Naive thymus-derived CD8-positive, alpha-beta T cell (primary cell): ENCODE measurements at places on chromosomes 11 and 22.

GRCh38 chr11:82980947-82981346 lies 79.4 kb downstream of the DDIAS start:
- H3K27ac ChIP-seq = no peak overlapping the region
- DNase-seq = no peak
- H3K4me1 ChIP-seq = peaks cover 7% of the 10 kb centered on the region
- peaks cover 44% of the 10 kb centered on the region for H3K36me3 ChIP-seq

GRCh38 chr11:22699388-22699787 lies 33.0 kb downstream of the GAS2 start:
- peaks cover 4% of the 10 kb centered on the region for H3K36me3 ChIP-seq
- DNase-seq = no peak
- H3K4me3 ChIP-seq = no peak overlapping the region
- no peaks in the 10 kb centered on the region for H3K27me3 ChIP-seq
- H3K4me1 ChIP-seq = peaks cover 5% of the 10 kb centered on the region

DNA sequence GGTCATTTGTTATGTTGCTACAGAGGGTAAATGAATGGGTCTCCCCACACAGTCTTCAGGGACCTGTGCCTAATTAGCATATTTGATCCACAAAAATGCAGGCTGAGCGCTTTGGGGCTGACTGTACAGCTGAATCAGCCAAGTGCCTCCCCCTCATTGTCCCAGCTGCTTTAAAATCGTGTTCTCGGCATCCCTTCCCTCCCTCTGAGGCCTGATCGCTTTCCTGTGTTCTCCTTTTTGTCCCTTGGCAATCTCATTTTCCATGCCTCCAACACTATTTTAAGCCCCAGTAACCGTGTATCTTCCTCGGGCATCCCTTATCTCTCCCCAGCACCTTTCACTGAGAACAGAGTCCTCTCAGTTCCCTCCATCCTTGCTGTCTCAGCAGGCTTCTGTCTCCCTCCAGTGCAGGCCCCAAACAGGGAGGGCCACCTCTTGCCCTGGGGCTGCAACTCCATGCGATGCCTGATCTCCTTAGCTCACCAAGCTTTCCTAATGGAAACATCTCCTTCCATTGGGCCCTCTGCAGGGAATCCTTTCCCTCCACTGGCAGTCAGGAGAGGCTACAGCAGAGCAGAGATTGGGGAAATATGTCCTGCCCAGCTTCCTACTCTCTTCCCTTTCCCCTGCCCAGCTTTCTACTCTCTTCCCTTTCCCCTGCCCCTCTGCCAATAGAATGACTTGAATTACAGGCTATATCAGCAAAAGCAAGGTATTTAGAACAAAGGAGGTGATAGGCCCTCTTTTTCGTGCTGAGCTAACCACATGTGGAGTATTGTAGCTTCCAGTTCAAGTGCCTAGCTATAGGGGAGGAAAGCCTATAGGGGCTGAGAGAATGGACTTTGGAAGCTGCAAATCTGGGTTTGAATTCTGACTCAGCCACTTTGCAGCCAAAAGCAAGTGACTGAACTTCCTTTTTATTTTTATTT lies 13.8 kb downstream of the UQCR10 start:
- no peak overlapping the region for H3K27ac ChIP-seq
- H3K27me3 ChIP-seq = no peaks in the 10 kb centered on the region
- no peak overlapping the region for H3K4me3 ChIP-seq
- no peaks in the 10 kb centered on the region for H3K4me1 ChIP-seq

DNA sequence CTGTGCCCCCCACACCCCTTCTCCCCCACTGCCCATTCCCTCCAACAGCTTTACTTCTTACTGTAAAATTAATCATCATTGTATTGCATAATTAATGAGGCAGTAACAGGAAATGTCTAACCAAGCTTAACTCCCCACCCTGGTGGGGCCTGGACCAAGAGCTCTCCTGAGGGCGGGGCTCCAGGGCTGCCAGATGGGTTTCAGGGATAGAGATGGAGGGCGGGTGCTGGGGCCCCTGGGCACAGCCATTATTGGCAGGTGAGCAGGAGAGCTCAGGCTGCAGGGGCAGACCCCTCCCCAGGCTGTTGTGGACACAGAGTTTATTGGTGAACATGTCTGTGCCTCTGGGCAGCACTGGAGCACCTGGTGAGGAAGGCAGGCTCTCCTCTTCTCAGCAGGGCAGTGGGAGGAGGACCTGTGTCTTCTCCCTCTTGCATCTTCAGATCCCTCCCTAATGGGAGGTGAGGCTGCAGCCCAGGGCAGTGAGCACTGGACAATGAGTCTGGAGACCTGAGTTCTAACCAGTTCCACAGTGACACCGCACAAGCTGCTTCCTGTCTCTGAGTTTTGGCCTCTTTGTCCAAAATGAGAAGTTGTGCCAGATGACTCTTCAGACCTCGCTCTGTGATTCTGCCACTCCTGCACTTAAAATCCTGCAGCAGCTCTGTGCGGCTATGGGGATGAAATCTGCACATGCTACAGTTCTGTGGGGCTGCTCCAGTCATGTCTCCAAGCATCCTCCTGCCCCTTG lies 233.3 kb downstream of the CEP164 start:
- H3K27ac ChIP-seq = no peak overlapping the region
- no peak for DNase-seq
- no peak overlapping the region for H3K4me3 ChIP-seq
- H3K4me1 ChIP-seq = no peaks in the 10 kb centered on the region
- H3K36me3 ChIP-seq = no peaks in the 10 kb centered on the region

GRCh38 chr11:93741882-93742226 lies 382 bp downstream of the C11orf54 start:
- no peaks in the 10 kb centered on the region for H3K36me3 ChIP-seq
- H3K4me3 ChIP-seq = peak overlapping the region; percentile 100
- DNase-seq = no peak
- no peaks in the 10 kb centered on the region for H3K27me3 ChIP-seq
- H3K4me1 ChIP-seq = peaks cover 71% of the 10 kb centered on the region

DNA sequence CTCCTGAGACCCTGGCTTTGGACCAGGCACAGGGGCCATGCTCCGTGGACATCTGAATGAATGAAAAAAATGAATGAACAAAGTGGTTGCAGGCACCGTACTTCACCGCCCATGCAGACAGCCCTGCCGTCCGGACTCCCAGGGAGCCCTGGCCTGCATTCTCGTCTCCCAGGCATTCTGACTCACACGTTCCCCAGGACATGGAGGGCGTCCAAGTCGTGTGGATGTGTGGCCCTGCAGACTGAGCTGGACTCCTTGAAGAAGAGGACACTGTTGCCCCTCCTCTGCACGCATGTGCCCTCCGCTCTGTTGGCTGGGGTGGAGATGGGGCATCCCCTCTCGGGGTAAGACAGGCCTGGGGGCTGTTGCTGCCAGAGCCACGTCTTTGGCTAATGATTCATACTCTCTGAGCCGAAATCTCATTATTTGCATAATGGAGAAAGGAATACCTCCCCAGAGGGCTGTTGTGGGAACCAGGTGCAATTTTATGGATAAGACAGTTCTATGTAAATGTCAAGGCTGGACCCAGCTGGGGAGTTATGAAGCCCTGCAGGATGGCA lies 49.7 kb downstream of the RTL6 start:
- no peak overlapping the region for H3K4me3 ChIP-seq
- no peak overlapping the region for H3K27ac ChIP-seq
- H3K36me3 ChIP-seq = no peaks in the 10 kb centered on the region
